CD4-positive, alpha-beta T cell treated with Interleukin-2 at 100 ng/mL for 4 hours (primary cell): ENCODE measurements at places on chromosomes 6 and 20.

- DNase-seq, result no peak
Observed at GRCh38 chr20:52746770-52747169, 225.4 kb upstream of the TSHZ2 start.

GRCh38 chr6:18284261-18284660, 19.9 kb upstream of the DEK start:
- no peak for DNase-seq

DNA sequence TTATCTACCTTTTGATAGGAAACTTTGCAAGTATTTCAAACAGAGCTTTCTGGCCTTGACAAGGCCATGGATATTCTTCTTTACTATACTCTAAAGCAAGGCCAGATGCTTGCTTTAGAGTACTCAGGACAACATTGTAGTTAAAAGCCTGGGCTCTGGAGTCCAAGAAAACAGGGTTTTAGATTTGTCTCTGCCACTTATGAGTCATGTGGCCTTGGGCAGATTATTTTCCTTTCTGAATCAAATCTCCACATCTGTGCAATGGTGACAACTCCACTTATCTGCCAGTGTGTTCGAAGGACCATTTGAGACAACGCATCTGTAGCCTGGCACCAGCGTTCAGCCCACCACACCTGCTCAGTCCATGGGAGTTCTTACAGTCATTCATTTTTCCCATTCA, 265.9 kb upstream of the RIN2 start:
- no peak for DNase-seq

DNA sequence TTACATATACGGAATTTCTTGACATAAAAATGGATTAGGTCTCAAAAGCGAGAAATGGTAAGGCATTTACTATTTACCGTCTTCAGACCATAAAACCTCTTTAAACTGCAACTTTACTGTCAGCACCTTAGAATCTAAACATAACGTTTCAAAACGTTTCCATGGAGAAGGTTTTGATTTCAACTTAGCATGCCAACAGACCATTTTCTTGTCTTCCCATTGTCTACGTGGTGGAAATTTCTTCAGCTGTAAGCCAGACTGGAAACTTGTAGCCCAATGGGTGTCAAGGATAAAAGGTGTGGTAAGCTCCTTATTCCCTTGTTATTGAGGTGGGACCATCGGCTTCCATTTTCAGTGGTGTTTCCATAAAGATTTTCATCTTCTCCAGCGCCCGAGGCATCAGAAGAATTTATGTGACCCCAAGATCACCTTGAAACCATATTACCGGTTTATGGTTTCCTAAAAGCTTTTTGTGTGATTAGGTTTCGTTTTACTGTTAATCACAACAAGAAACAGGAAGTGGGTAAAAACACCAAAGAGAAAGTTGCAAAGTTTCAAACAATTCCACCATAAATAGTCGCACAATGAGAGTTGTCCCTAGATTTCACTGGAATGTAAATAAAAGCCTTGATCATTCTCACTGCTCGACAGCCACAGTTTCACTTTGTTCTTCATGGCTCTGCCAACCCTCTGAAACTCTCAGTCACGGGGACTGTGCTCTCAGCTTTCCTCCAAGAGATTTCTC, 63.0 kb upstream of the CD2AP start:
- DNase-seq, result peak; percentile 14
